ENCODE measurements at places on chromosomes 3 and 15.

DNA sequence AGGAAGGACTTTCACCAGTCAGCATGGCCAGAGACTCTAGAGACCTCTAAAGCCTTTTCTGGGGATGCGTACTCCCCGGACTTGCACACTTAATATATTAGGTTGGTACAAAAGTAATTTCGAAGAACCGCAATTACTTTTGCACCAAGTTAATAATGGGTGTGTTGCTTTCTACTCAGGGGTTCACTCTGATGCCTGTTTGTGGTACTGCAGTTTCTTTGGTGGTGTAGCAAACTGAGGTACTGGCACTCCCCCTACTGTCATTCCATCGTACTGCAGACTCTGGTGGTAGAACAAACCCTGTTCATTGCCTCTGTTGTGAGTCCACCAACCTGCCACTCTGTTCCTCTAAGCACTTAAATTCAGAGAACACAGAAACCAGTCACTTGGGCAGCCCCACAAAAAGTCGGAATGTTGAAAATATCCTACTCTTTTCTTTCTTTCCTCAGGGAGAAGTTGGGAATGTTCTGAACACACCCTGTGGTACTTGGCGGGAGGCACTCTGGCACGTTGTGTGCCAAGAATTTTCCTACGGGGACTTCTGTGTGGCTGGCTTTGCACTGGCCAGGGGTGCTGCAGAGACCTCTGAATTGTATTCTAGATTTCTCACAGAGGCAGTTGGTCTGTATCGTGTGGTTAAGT is 46.3 kb downstream of the GABRG3 start:
- DNase-seq = no peak

DNA sequence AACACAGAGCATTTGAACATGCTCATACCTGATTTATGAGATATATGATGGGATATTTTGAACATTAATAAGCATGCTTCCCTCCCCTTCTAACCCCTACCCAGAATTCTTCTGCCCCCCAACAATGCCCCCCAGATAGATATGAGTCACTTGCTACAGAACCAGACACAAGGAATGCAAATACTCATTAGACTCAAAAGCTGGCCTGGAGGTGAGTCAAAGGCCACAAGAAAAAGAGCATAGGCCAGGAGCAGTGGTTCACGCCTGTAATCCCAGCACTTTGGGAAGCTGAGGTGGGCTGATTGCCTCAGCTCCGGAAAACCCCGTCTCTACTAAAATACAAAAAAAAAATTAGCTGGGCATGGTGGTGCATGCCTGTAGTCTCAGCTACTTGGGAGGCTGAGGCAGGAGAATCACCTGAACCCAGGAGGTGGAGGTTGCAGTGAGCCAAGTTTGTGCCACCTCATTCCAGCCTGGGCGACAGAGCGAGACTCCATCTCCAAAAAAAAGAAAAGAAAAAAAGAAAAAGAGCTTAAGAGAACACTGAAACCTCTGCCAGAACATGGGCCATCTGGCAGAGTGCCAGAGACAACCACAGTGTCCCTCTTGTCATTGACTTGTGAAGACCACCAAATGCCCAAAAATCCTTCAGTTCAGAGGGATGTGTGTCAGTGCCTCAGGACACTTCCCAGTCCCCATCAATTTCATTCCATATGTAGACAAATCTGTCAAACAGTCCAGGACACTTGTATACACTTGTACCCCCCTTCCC is 3.9 kb upstream of the SH3GL3 start:
- DNase-seq = no peak

DNA sequence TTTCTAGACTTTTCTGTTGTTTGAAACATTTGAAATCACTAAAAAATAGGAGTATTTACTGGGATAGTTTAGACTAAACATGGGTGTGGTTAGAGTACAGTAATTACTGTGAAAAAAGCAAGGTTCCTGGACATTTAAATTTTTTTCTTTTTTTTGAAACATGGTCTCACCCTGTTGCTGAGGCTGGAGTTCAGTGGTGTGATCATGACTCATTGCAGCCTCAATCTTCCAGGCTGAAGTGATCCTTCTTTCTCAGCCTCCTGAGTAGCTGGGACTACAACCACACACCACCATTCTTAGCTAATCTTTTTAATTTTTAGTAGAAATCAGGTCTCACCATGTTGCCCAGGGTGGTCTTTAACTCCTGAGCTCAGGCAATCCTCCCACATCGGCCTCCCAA is 20.4 kb upstream of the CELF6 start:
- DNase-seq = no peak

GRCh38 chr3:189138901-189139610 is 32.7 kb upstream of the TPRG1 start:
- no peak for DNase-seq

- DNase-seq = no peak
Measured at GRCh38 chr3:3005146-3005744, 104.9 kb downstream of the IL5RA start.

- no peak for DNase-seq
Measured at GRCh38 chr15:100919481-100920405, 586 bp downstream of the LRRK1 start.

GRCh38 chr3:127739347-127740135 is 66.8 kb downstream of the ABTB1 start:
- DNase-seq = no peak

DNA sequence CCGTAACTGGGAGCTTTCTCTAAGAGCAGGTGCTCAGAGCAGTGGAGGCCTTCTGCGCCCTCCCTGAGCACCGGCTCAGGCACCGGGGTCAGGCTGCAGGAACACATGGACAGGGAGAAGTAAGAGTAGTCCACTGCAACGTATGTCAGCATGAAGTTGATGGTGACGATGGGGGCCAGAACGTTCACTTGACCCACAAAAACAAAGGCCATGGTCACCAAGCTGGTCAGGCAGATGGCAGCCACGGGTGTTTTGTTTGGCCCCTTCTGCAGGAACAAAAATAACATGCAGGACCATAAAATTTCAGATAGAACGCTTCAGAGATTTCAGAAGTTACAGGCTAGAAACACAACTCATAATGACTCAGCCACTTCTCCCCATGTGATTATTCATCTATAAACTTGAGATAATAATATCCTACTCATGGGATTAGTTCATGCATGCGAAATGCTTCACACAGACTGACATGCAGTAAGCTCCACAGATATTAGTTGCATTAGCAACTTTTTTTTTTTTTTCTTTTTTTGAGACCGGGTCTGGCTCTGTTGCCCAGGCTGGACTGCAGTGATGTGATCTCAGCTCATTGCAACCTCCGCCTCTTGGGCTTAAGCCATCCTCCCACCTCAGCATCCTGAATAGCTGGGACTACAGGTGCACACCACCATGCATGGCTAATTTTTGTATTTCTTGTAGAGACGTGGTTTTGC is 52.2 kb upstream of the HEG1 start:
- DNase-seq = peak; percentile 56

- DNase-seq = no peak
Measured at GRCh38 chr3:6717026-6717943, 143.6 kb upstream of the GRM7 start.

DNA sequence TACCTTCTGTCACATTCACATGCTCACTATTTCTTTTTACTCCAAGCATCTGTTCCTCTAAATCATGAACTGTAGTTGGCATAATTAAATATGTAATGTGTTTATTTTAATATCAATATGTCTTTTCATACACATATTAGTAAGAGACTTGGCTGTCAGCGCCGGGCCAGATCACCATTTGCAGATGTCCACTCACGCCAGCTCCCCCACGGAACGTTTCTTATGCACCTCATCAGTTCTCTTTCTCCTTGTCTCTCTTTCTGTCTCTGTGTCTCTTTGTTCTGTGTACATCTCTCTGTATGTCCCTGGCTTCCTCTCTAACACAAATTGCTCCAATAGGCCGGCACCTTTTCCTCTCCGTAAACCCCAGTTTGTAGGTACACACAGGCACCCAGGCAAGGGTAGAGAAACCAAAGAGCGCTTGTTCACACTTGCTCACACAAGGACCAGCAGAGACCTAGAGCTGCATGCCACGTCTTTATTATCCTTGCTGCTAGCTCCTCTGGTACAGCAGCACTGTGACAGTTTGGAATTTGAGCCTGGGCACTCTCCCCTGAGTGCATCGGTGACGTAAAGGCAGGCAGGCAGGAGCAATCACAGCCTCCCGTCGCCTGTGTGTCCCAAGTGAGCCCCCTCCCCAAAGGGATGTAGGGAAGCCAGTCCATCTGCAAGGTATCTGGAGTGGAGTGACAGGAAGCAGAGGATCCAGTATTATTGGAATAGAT is 40.4 kb downstream of the CACNA1D start:
- DNase-seq = no peak

GRCh38 chr15:84840741-84841429 is 23.7 kb downstream of the ALPK3 start:
- DNase-seq = peak; percentile 45

- no peak for DNase-seq
Measured at GRCh38 chr3:183560607-183561006, 5.1 kb upstream of the KLHL6 start.

DNA sequence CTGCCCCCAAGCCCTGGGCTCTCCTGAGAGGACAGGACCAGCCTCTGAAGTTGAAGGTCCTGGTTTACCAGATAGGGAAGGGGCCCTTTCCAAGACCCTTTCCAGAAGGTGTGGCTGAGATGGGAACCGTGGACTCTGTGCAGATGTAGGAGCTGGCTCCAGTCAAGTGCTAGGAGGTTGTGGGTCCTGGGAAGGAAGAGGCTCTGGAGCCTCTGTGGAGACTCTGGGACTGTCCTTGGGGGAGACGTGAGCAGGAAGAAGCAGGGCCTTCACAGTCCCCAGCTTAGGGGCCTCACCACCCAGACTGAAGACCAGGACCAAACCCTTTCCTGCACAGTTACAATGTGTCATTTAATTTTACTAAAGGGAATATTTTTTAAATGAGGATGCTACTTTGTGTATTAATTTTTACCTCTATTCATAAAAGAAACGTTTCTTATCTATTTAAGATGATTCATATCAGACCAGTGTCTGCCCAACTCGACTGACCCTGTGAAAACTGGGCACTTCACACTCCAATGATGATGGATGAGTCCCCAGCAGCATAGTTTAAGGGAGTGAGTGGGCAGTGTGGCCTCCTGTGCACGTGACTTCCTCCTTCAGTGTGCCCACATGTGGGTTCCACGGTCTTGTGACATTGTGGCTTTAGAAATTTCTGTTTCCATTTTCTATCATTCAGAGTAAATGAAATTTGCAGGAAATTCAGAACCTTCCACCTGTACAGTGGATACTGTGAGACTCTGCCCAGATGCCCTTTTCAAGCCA is 10.9 kb downstream of the CCR5AS start:
- no peak for DNase-seq

DNA sequence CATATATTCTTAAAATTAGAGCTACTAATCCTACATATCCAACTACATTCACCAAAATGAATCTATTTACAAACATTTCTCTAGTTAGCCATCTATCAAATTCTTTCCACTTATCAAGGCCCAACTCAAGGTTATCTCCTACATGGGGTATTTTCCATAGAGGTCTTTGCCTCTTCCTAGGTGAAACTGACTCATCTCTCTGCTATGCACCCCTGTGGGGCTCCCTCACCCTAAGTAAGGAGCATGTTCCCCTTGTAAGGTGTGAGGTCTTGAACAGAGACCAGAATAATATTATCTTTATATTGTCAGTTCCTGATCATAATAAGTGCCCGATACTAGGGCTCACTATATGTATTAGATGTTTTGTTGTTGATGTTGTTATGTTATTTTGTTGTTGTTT is 74.6 kb upstream of the TSC22D2 start:
- DNase-seq = no peak

GRCh38 chr3:128270559-128271492 is 117.5 kb downstream of the EEFSEC start:
- no peak for DNase-seq

DNA sequence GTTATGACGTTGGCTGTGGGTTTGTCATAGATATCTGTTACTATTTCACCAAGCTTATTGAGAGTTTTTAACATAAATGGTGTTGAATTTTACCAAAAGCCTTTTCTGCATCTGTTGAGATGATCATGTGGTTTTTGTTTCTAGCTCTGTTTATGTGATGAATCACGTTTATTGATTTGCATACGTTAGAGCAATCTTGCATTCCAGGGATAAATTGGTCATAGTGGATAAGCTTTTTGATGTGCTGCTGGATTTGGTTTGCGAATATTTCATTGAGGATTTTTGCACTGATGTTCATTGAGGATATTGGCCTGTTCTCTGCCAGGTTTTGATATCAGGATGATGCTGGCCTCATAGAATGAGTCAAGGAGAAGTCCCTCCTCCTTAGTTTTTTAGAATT is 117.8 kb downstream of the DOCK3 start:
- DNase-seq = no peak

- DNase-seq = no peak
Measured at GRCh38 chr3:134601539-134602439, 49.0 kb downstream of the KY start.

GRCh38 chr3:40505599-40506462 is at the start of gene ZNF620:
TSS of gene ZNF620 (plus strand) at chr3:40506039. CDS start at chr3:40506353, 314 bp downstream.
- no peak for DNase-seq

DNA sequence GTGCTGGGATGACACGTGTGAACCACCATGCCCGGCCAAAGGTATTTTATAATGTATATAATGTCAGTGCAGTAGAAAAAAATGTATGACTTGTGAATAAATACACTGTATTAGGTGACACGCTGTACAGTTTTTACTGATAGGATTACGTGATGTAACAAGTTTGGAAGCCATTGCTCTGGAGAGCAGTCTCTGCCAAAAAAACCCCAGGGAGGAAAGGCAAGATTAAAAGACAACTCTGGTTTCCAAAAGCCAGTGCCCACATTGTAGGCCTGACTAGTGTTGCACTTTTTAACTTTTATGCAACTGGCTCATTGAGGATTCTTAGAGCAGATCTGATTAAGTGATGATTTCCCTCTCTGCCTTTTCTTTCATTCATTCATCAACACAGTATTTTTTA is 62.0 kb upstream of the SLC2A2 start:
- no peak for DNase-seq

DNA sequence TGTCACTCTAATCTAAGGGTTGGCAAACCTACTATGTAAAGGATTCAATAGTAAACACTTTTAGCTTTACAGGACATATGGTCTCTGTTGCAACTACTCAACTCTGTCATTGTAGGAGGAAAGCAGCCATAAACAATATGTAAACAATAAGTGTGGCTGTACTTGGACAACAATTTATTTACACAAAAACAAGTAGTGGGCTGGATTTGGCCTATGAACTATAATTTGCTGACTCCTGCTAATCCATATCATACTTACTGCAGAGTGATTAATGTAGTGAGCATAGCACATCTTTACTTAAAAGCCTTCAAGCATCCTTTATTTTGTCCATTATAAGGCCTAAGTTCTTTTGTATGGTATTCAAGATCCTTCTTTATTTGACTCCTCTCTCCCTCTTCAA is 441.9 kb downstream of the ZIC1 start:
- no peak for DNase-seq

Measured in GM04503 (cell line).